ENCODE measurements at places on chromosomes 11 and 22.

GRCh38 chr11:4054643-4055042, 40.0 kb upstream of the RRM1 start:
- DNase-seq = no peak

DNA sequence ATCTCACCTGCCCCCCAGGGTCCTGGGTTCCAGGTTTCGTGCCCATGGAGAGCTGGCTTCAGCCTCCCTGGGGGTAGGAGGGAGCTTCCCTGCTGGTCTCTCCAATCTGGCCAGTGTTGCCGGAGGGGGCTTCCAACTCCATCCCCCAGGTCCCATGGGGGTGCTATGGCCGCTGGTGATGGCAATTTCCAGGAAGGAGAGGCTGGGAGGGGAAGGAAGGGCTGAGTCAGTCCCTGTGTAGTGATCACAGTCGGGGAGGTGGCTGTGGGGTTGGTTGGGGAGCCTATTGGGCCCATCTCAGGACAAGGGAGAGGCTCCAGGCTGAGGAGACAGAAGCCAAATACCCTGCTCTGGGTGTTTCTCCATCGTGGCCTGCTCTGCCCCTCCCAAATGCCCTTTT, 5.7 kb upstream of the CDC42EP2 start:
- DNase-seq = no peak

DNA sequence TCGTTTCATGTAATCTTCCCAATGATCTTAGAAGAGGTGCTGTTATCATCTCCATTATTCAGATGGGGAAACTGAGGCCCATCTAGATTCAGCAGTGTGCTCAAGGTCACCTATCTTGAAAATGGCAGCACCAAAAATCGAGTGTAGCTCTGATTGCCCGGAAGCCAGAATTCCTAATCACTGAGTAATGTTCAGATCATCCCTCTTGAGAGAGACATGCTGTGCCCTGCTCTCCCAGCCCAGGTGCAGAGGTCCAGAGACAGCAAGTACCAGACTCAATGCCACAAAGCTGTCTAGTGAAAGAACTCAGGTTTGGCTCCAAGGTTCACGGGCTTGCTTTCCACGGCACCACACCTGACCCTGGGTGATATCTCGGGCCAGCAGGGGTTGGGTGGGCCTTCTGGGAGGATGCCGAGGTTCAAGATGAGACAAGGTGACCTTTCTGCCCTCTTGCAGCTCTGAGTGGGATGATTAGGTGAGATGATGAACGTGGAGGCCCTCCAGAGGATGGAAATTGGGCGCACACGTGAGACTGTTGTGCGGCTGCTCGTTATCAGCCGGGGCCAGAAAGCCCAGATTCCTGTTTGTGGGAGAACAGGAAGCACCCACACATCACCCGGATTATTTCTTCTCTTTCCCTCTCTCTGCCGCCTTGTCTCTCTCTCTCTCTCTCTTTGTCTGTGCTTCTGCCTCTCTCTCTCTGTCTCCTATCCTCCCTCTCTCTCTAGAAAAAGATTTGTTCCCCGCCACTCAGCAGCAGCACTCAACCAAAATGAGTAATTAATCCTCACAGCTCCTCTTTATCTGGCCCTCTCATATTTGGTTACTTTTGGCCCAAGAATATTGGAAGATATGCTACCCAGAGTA, 19.0 kb upstream of the RASD2 start:
- DNase-seq = no peak

DNA sequence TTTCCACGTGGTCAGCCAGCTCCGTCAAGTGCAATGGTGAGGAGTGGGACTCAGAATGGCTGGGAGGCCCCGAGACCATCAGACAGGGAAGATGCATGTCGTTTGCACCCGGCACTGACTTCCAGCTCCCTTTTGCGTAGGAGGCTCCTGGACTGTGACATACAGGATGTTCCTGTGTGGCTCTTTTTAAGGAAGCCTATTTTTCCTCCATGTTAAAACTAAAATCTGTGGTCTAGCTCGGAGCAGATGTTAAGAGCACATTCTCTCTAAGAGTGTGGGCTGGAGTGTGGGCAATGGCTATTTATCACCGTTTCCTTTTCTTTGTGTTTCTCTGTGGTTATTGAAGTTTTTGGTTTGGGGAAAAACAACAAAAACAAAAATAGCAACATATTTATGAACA, 40.9 kb upstream of the AMPD3 start:
- DNase-seq = no peak

DNA sequence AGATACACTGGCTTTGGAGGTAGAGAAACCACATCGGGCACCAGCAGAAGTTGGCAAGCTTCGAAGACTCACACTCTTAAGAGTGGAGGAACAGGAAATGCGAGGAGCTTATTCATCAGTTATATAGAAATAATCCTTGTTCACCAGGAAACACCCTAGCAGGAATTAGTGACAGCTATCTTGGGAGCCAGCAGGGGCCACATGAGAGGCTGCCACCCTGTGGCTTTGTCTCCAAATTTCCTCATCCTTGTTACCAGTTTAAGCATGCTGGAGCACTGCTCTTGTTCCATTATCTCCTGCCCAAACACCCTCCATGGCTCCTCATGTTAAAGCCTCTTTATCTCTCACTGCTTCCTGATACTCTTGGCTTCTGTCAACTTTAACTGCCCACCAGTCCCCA, 131.0 kb downstream of the PLEKHA7 start:
- no peak for DNase-seq

DNA sequence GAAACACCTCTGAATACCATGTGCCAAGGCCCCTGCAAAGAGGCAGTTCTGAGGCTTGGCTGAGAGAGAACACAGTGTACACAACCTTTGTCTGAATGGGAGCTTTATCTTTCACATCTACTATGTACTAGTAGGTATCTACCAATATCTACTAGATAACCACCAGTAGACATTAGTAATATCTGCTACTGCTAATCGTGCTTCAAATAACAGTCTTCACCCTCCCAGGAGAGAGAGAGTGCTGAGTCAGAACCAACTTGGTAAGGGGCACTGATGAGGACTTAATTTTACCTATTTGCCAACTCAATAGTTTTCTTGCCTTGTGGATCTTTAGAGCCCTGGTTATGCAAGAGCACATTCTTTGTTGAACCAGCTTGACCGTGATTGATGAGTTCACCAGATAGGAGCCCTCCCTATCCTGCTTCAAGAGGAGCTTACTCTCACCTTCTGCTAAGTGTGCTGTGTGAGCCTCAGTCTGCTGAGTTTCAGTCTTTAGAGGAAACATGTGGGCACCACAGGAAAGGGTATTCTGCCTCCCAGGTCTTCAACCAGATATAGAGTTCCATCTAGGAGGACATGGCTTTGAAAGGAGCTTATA, 967.5 kb downstream of the NTM start:
- DNase-seq = no peak

GRCh38 chr11:76620489-76620888, 50.1 kb downstream of the LRRC32 start:
- DNase-seq = peak; percentile 67

- no peak for DNase-seq
Observed at GRCh38 chr11:116187026-116187425, 585.8 kb downstream of the BUD13 start.

GRCh38 chr11:117171404-117172061, 7.0 kb upstream of the SIDT2 start:
- no peak for DNase-seq

DNA sequence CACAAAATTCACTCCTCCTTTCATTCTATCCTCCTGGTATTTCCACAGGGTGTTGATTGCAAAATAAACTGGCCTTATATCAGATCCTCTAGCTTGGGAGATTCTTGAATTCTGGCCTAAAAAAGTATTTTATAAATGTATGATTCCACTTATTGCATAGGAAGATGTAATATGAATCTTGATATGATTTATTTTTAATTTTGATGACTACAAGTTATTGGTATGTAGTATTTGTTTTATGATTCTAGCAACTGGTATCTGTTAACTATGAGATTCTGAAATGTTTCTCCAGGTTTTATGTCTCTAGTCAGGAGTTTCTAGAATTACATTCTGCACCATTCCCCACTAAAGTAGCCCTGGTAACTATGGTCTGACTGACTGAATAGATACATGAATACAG, 373.9 kb upstream of the C11orf87 start:
- no peak for DNase-seq

DNA sequence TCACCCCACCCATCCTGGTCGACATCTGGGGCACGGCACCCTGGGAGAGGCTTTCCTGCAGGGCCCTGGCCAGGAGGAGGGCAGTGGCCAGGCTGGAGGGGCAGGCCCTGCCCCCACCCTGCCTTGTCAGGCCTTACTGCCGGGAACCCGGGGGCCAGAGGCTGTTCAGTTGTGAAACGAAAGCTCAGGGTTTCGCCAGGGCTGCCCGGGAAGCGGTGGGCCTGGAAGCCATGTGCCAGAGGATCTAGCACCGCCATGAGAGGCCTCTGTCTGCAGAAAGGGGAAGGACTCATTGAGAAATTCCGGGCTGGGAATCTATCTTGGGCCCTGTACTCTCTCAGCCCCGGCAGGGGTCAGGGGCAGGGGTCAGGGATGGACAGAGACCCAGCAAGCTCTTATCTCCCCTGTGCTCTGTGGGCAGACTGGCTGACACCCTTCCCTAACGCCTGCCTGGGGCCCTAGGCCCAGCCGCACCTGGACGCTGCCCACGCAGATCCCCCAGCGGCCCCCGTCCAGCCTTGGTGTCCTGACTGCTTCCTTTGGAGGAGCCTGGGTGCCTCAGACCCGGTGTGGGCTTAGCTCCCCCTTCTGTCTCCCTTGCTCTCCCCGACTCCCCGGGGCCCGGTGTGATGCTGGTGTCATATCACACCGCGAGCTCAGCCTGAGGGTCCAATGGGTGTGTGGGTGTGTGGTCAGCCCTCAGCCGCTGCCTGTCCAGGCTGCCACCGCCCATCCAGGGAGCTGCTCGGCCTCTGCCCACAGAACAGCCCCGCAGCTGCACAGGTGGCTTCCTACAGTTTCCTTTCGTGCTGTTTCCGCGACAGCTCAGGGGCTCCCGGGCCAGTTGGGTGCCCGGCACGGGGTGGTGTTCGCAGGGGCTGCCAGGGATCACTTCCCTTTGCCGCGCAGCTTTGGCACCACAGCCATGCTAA, 6.5 kb downstream of the PIM3 start:
- no peak for DNase-seq

GRCh38 chr11:35893796-35894475, 49.9 kb upstream of the LDLRAD3 start:
- DNase-seq = no peak

DNA sequence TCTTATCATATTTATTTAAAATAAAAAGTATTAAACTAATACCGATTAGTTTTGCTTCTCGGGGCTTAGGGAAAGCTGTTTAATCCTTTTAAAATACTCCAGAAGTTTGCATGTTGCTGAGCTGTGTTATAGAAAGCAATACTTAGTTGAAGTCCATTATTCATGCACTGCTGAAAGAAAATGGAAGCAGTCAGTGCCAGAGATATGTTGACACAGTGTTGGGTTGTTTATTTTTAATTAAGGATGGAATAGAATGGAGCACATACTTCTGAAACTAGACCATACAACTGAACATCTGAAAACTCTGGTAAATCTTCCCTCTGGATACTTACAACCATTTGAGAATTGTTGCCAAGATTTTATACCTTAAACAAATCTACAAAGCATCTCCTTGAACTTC, 282.7 kb upstream of the CCDC179 start:
- DNase-seq = no peak

- DNase-seq = no peak
Observed at GRCh38 chr22:46058091-46058420, 81.1 kb upstream of the WNT7B start.

DNA sequence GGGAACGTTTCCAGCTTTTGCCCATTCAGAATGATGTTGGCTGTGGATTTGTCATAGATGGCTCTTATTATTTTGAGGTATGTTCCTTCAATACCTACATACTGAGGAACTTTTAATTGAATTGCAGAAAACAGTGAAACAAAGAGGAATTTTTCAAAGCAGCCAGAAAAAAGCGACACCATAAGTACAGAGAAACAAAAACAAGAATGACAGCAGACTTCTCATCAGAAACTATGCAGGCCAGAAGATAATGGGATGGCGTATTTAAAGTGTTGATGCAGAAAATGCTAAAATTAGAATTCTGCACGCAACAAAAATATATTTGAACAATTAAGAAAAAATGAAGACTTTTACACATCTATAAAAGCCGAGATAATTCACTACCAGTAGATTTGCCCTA, 95.4 kb upstream of the TIMP3 start:
- DNase-seq = no peak

DNA sequence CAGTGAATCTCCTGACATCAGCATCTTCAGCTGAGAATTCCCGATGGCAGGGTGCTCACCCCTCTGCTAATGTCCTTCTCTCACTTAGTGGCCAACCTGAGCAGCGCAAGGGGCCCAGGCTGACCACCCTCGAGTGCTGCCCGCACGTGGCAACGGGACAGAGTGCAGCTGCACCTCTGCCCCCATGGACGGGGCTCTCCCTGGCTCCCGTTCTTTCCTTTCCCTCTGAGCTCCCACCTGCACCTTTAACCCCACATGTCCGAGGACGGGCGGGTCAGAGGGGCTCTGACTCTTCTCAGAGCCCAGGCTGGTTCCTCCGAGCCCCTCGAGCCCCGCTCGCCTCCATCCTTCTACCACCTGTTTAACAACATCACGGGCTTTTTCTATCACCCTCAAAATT, 19.8 kb downstream of the MOB2 start:
- DNase-seq = no peak

GRCh38 chr11:128632141-128632791, 44.9 kb upstream of the ETS1 start:
- peak; percentile 52 for DNase-seq

DNA sequence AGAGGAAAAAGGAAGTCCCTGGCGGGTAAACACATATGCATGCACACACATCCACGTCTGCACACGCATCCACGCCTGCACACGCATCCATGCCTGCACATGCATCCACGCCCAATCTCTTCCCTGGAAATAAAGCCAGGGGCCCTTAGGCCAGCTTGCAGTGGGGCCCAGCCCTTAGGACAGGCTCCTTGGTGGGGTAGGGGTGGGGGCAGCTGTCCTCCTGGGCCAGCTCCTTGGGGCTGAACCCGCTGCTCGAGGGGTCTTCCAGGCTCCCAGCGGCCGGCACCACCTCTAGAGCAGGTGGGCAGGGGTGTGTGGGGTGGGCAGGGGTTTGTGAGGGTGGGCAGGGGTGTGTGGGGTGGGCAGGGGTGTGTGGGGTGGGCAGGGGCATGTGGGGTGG, 1.9 kb downstream of the C11orf21 start:
- no peak for DNase-seq

GRCh38 chr11:130478881-130479280, 30.4 kb downstream of the ADAMTS15 start:
- no peak for DNase-seq

GRCh38 chr22:38267086-38267485, 5.7 kb downstream of the TMEM184B start:
- DNase-seq = no peak

GRCh38 chr11:10930224-10930971, 72.5 kb upstream of the ZBED5 start:
- no peak for DNase-seq

- DNase-seq = peak; percentile 53
Observed at GRCh38 chr22:29030016-29030617, 31.5 kb downstream of the C22orf31 start.

GRCh38 chr22:50696799-50697561, 24.4 kb downstream of the SHANK3 start:
- no peak for DNase-seq

DNA sequence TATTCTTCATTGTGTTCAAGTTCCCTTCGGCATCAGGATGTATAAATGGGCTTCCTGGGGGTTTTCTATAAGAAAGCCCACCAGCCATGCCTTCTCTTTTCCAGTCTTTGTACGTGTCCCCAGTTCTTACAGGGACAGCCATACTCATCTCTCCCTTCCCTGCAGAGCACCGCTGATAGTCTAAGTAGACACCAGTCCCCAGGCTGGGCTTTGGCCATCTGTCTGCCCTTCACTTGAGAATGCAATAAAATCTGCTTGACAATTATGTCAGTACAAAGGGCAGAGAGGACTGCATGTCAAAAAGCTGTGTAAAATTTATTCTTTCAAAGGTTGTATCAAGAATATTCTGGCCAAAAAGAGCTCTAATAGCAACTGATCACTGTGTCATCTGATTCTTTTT, 27.3 kb downstream of the NTM start:
- DNase-seq = no peak

All from astrocyte of the cerebellum (primary cell).